ENCODE measurements at places on chromosomes 11 and 22.

GRCh38 chr11:97740801-97741151, 1280.0 kb upstream of the CNTN5 start:
- no peak for DNase-seq

DNA sequence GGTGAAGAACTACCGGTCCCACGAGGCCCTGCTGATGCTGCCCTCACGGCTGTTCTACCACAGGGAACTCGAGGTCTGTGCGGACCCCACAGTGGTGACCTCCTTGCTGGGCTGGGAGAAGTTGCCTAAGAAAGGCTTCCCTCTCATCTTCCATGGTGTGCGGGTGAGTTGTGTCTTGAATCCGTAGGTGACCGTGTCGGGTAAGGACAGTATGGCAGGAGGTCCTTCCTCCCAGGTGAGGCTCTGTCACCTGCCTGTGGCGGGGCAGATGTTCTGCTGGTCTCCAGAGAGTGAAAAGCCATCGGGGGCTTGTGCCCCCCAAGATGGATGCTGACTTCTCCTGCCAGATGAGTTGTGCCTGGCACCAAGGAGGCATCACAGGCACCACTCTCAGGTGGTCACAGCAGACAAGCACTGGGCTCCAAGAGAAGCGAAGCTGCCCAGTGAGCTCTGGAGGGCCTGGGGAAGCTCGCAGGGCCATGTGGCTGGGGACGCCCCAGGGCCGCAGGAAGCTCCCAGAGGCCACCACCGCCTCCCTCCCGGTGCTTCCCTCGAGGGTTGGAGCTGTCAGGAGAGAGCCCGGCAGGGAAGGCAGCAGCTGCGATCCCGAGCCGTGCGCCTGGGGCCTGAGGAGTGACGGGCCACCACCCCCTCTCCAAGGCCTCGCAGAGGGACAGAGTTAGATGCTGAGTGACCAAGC, 17.3 kb upstream of the PANX2 start:
- no peak for DNase-seq

- peak; percentile 41 for DNase-seq
Observed at GRCh38 chr11:4072668-4073285, 21.8 kb upstream of the RRM1 start.

DNA sequence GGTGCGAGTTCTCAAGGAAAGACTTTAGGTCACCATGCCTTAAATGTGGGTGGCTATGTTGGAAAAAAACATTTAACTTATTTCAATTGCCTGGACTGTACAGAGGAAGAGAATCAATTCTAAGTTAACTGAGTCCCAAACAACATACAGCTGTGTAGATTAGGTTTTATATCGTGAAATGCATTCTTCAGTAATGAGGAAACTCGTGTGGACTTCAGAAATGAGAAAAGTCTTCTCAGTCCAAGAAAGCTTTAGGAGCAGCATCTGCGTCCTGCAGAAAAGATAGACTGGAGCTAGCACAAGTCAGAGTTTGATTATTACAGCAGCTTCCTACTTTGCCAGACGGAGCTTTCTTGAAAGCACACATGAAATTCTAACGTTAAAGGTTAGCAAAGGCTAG, 673.0 kb downstream of the OPCML start:
- DNase-seq: no peak

- DNase-seq: no peak
Observed at GRCh38 chr11:60857378-60858232, 1.9 kb upstream of the PTGDR2 start.

GRCh38 chr11:127816962-127817361, 770.4 kb downstream of the ETS1 start:
- DNase-seq: no peak

GRCh38 chr22:20244691-20245576, 23.2 kb downstream of the RTN4R start:
- no peak for DNase-seq

- no peak for DNase-seq
Observed at GRCh38 chr11:72781313-72782080, 12.3 kb downstream of the STARD10 start.

DNA sequence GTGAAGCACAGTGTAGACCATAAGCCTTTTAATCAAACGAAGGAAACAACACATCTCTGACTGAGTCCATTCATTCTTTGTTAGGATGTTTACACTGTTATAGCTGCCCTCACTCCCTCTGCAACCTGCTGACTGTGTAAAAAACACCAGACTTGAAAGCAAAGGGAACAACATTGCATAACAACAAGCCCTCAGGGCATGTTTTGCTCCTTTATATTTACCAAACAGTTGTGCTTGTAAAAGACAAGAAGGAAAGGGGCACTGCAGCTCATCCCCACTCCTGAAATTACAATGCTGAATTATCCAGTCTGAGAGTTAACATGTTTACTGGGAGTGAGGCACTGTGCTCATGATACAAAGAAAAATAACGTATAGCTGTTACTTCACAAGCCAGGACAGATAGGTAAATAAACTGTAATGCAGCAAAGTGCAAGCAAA, 46.4 kb downstream of the RAB30 start:
- DNase-seq: peak; percentile 67

- DNase-seq: no peak
Observed at GRCh38 chr11:4211991-4212390, 117.4 kb downstream of the RRM1 start.

DNA sequence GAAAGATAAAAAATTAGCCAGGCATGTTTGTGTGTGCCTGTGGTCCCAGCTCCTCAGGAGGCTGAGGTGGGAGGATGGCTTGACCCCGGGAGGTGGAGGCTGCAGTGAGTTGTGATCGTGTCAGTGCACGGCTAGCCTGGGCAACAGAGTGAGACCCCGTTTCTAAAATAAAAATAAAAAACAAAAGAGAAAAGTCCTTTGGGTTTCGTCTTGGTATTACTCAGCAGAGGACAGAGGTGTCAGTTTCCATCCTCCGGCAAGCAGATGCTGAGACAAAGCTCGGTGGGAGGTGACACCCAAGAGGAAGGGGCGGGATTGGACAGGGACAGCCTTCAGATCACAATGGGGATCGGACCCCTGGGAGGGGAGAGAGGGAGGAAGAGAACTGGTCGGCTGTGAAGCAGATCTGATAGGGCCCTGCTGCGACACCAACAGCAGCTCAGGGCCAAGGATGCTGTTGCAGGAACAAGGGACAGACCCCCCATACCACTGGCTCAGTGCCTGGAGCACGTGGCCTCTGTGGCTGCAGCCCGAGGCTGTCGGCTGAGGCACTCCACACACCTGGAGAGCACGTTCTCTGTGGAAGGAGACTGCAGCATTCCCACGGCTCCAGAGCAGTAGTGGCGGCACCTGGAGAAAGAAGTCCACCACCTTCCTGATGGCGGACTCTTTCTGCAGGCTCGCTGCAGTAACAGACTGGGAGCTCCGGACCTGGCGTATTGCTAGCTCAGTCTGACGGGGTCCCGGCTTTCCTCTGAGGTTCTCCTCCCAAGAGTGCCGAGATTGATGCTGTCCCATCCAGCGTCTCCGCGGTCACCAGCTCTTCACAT, 5.2 kb upstream of the BID start:
- no peak for DNase-seq

GRCh38 chr11:96267001-96267495, 75.9 kb downstream of the MAML2 start:
- DNase-seq: no peak

GRCh38 chr11:57499413-57499982, 16.0 kb downstream of the SLC43A1 start:
- peak; percentile 61 for DNase-seq

DNA sequence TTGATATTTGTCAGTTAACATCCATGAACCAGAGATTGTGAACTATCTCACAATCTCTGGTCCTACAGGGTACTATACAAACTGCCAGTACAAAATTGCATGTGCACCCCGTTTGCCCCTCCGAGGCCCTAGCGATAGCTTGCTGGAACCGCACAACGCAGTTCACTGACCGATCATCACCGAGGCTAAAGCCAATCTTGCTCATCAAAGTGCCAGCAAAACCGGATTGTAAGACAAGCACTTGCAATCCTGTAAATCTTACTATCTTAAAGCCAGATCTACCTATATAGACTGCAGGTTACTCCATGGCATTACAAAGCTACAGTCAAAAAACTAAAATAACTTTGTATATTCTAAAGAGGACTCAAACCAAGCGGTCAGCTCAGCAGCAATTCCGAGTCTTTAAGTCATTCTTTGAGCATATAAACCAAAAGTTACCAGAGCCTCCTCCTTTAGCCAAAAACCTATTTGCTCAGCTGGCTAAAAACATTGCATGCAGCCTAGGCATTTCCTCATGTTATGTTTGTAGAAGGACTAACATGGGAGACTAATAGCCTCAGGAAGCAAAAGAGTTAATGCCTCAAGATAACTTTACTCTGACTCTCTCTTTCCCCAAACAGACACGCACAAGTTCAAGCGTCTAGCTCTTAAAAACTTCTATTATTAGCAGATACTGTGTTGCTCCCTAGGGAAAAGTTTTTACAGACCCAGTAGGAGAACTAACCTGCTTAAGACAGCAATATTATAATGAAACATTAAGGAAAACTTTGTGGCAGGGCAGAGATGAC, 30.7 kb upstream of the CPT1A start:
- DNase-seq: no peak

GRCh38 chr11:128868841-128869671, 2.0 kb upstream of the KCNJ1 start:
- no peak for DNase-seq

- no peak for DNase-seq
Observed at GRCh38 chr11:77171885-77172665, 44.0 kb downstream of the MYO7A start.

GRCh38 chr22:43001271-43002201, 13.4 kb downstream of the PACSIN2 start:
- DNase-seq: no peak

DNA sequence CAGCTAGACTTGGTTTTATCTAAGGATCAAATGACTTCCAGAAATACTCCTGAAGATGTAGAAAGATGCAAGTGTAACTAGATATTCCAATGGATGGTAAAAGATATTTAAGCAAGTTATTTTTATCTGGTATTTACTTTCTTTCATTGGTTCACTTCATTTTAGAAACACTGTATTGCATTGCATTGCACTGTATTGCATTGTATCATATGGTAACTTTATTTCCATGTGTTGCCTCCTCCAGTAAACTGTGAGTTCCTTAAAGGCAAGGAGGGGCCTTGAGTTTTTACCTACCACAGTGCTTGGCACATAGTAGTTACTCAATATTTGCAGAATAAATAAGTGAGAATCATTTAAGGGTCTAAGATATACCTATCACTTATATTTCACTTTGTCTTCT, 31.8 kb upstream of the FLI1 start:
- DNase-seq: no peak

DNA sequence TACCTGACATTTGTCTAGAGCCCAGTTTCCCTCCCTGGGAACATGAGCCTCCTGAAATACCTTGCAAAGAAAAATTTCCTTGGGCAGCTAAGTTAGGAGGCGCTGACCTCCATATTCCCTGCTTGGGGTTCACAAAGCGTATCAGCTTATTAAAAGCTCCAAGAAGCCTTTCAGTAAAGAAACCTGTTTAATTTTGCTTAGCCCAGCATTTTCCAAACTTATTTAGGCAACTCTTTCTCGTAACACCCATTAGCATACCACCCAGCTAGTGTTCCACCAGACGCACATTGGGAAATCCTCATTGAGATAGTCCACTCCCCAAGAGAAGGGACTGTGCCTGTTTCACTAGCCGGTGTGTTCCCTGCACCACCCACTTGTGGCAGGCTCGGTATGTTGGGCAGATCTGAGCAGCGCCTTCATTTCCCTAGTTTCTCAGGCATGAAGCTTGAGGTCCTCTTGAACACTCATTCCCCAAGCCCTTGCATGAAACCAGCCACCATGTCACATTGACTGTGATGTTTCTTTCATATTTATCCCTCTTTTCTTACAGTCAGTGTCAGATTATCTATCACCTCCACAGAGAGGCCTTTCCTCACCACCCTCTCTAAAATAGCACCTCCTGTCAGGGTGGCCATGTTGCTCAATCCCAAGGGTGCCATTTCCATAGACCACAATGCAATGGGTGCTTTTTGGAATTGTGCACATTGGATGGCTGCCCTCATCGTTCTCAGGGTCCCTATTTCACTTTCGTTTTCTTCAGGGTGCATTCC, 12.5 kb upstream of the ELF5 start:
- no peak for DNase-seq

DNA sequence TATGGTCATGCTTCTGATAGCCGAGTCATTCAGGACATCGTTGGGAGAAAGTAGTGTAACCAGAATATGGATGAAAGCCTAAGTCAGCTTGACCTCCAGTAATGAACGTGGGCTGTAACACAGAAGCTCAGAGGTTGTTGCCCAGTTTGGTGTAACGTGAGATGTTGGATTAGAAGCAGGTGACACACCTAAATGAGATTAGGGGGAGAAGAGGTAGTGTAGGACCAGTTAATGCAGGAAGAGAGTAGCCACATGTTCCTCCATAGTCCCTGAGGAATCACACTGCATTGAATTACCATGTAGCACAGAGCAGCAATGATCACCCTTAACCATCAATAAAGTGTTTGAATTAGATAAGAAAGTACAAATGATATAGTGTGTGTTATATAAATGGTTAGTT, 20.4 kb downstream of the FBXO7 start:
- DNase-seq: no peak

DNA sequence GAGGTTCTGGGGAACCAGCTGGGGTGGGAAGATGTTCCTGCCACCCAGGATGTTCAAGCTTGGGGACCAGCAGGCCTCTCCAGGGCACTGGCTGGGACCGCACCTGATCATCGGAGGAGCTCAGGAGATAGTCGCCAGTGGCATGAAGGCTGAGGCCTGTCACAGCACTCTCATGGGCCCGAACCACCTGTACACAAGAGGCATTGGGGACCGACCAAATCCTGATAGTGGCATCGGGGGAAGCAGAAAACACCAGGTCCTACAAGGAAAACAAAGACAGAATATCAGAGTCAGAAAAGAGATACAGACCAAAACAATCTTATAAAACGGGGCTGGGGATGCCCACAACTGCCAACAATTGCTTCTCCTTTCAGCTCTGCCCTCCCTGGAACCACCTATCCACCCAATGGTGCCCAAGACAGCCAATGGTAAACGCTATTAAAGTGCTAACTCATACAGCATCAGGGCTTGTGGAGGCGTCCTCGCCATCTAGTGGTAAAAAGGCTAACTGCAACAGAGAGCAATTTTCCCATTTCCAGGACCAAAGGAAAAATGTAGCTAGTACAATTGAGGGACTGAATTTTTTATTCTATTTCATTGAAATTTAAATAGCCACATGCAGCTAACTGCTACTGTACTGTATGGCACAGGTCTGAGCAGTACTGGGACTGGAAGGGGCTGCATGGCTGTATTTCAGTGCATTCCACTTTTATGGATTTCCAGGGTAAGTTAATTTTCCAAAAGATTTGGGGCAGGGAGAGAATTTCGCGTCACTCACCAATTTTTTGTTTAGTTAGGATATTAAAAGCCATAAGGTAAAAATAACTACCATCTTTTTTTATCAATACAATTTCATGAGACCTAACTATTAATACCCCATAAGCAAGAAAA, 7.1 kb downstream of the PRPF19 start:
- DNase-seq: peak; percentile 13

DNA sequence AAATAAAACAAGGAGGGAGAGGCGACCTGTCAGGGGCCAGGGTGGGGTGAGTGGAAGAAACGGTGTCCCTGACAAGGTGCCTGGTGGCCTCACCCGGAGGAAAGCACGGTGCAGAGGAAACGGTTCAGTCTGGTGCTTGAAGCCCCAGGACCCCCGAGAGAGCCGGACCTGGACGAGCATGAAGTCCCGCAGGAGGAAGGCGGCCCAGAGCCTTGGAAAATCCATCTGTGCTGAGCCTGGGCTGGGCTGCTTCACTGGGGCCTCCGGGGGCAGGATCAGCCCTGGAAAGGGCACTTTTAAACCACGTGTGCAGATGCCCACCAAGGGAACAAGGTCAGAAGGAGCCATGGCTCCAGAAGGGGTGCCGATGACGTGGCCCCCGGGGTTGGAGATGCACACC, 467.3 kb downstream of the OPCML start:
- DNase-seq: no peak

- DNase-seq: no peak
Observed at GRCh38 chr11:61012737-61013215, 41.3 kb downstream of the CD6 start.

All from NCI-H1930 (cell line).